CD14-positive monocyte (primary cell): ENCODE measurements at places on chromosomes 5 and 9.

- DNase-seq, result no peak
Observed at GRCh38 chr9:16312116-16312515, 558.4 kb downstream of the BNC2 start.

DNA sequence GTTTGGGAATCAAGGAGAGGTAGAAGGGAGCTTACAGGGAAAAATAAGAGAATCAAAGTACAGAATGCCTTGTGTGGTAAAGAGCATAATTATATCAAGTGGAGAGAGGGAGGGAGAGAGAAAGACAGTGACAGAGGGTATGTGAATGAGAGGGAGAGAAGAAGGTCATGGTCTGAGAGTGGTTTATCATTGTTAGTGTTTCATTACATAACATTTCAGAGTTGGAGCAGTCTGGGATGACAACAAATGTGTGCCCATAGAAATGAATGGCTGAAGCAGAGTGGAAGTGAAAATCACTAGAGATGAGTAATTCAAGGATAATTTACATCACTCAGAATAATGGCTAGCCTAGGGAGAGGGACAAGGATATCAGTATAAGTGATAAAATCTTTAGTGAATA lies 799.2 kb downstream of the TLE1 start:
- DNase-seq, result no peak

DNA sequence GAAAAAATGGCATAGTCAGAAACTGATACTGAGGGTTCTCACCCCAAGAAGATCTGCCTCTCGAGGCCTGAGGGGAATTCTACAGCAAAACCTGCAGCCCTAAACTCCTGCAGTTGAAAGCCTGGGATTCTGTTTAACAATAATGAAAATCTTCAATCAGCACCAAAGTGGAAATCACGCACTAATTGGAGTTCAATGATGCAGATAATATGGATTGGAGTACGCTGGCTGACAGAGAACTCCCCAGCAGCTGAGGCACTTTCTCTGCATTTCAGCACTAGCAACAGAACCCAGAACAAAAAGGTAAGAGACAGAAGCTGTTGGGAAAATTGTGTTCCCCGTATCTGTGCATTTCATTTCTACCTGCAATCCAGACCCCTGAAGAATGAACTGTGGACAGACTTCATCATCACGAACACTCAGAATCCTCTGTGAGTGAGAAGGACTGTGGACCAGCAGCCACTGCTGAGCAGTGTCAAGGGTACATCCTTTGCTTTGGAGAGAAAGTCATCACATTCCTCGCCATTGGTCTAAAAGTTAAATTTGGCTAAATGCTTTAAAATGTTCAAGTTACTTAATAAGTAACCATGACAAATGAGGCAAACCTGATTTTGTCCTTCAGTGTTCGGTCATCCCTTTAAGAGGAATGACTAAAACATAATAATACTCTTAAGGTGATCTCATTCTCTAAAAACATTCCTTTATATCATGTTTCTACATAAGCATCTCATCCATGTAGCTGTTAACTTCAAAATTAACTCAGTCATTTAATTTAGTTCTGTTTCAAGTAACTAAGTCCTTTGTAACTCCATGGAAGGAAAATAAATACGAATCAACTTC lies 126.1 kb downstream of the GAS1 start:
- DNase-seq, result no peak

GRCh38 chr9:6305954-6306563 lies 22.1 kb upstream of the TPD52L3 start:
- DNase-seq, result no peak

DNA sequence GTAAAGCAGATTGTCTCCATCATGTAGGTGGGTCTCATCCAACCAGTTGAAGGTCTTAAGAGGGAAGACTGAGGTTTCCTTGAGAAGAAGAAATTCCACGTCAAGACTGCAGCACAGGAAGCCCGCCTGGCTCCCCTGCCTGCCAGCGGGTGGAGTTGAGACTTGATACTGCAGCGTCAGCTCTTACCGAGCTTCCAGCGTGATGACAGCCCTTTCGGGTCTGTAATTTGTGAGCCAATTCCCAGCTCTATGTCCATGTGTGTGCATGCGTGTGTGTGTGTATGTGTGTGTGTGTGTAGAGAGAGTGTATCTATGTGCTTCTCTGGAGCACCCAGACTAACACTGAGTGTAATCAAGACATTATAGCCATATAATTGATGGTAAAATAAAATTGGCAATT lies 379.7 kb upstream of the IRX2 start:
- DNase-seq, result no peak

DNA sequence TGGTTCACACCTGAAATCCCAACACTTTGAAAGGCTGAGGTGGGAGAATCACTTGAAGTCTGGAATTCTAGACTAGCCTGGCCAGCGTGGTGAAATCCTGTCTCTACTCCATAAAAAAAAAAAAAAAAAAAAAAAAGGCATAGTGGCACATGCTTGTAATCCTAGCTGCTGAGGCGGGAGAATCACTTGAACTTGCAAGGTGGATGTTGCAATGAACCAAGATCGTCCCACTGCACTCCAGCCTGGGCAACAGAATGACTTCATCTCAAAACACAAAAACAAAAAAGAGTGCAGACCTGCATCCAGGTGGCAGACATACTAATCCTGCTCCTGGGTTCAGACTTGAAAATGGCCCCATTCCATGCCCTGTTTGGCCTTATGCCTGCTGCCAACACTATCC lies 21.8 kb upstream of the ADAMTS19 start:
- DNase-seq, result no peak

GRCh38 chr9:136899196-136899595 lies 12.9 kb downstream of the TRAF2 start:
- DNase-seq, result no peak

GRCh38 chr9:86909388-86909787 lies 37.9 kb downstream of the GAS1 start:
- DNase-seq, result no peak

GRCh38 chr9:14769230-14769571 lies 46.7 kb upstream of the CER1 start:
- DNase-seq, result no peak

GRCh38 chr5:142796492-142797109 lies 26.4 kb downstream of the ARHGAP26 start:
- no peak for DNase-seq

GRCh38 chr9:120716483-120716882 lies 2.2 kb upstream of the MEGF9 start:
- no peak for DNase-seq

- DNase-seq, result no peak
Observed at GRCh38 chr5:100762108-100762507, 141.0 kb downstream of the ST8SIA4 start.
